ENCODE measurements at places on chromosomes 12 and 14.

- DNase-seq = no peak
These were observed 26.1 kb upstream of the OR10P1 start for GRCh38 chr12:55610598-55610997.

DNA sequence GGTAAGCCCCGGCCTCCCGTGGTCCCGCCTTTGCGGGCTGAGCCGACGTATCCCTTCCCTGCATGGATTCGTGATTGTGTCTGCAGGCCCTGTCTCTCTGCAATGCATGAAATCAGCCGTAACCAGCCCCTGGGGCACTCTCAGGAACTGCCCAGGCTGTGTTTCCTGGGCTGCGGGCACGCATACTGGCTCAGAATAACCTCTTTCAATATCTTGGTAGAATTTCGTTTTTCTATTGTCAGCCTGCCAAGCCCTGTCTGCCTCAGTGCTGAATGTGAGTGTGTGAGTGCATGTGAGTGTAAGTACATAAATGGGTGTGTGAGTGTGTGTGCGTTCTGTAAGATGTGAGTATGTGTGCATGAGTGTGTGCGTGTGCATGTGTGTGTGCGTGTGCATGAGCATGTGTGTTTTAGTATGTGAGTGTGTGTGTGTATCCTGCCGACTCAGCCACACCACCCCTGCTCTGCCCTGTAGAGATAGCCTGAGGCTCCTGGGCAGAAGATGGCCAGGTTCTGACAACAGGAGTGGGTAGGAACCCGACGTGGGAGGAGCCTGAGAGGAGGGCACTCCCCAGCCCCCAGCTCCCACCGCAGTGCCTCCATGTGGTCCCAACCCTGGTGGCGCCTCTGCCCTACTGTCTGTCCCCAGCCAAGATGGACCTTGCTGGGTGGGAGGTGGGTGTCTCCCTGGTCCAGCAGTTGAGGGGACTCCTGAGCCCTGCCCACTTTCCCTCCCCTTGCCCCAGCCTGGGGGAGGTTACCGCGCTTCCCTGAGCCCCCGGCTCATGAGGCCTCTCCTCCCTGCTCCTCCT is 268.8 kb downstream of the ADGRD1 start:
- DNase-seq = no peak

DNA sequence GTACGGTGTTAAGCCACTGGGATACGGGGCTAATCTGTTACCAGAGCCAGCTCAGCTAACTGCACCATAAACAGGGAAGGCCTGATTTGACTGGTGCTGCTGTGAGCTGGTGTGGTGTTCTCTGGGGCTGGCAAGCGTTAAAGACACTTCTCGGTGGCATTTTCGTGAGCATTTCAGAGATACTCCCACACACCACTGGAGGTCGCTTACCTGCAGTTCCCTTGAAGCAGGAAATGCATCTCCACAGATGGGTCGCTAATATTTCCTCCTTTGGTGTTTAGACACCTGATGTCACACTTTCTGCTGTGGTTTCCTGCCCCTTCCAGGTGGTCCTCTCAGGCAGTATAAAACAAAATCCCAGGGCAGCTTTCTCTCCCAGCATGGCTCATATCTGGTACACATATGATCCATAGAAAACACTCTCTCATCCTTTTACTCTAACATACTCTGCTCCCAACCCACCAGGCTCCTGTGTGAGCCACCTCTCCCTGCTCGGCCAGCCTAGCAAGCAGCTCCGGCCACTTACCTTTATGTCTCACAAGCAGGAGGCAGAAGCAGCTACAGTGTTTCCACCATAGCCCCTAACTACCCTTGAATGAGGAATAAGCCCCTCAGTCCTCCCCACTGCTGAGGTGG is 129.9 kb upstream of the GRIN2B start:
- no peak for DNase-seq

- no peak for DNase-seq
These were observed 17.2 kb upstream of the NRXN3 start for GRCh38 chr14:78153064-78153341.

DNA sequence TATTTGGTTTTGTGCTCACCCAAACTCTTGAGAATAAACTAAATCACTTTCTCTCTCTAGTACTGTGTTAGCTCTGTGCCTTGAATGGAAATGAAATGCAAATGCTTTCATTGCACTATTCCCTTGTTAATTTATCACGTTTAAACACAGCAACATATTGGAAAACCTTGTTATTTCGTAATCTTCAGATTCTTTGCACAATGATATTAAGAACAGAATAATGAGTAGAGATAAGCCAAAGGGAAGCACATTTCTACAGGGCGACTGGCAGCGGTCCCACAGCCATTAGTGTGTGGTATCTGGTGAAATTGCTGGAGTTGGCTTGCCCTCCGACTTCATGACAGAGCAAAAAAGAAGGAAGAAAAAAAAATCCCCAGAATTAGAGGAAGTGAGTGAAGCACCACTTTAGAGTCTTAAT is 166.1 kb upstream of the E2F7 start:
- no peak for DNase-seq

DNA sequence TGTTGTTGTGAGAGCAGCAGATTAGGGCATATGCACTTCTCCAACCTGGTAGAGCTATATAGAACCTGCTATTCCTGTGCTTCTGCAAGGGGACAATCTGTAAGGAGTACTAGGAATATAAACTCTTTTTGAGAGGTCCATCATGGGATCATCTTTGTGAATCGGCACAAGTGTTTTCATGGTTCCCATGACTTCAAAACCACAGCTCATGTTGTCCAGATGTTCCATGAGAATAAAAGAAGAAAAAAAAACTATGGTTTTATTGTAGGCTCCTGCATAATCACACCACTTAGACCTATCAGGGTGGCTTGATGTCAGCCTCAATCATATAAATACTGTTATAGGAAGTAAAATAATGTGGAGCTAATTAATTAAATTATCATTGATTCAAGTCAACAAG is 311.4 kb upstream of the ATP2B1 start:
- DNase-seq = no peak

DNA sequence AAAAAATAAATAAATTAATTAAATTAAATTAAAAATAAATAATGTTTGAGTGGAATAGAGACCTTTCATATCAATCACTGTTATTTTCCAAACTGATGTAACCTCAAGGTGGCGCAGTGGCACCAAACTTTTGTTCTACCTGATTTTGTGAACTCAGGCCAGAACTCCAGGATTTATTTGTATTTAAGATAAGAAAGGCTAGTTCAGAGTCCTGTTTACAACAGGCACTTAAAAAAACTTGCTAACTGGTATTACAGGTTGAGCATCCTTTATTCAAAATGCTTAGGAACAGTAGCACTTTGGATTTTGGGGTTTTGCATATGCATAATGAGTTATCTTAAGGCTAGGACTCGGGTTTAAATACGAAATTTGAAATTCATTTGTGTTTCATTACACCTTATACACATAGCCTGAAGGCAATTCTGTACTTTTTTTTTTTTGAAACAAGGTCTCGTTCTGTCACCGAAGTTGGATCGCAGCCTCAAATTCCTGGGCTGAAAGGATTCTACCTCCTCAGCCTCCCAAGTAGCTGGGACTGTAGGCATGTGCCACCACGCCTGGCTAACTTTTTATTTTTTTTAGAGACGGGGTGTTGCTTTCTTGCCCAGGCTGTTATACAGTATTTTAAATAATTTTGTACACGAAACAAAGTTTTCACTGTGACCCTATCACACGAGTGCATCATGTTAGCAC is 32.4 kb downstream of the YY1 start:
- no peak for DNase-seq

DNA sequence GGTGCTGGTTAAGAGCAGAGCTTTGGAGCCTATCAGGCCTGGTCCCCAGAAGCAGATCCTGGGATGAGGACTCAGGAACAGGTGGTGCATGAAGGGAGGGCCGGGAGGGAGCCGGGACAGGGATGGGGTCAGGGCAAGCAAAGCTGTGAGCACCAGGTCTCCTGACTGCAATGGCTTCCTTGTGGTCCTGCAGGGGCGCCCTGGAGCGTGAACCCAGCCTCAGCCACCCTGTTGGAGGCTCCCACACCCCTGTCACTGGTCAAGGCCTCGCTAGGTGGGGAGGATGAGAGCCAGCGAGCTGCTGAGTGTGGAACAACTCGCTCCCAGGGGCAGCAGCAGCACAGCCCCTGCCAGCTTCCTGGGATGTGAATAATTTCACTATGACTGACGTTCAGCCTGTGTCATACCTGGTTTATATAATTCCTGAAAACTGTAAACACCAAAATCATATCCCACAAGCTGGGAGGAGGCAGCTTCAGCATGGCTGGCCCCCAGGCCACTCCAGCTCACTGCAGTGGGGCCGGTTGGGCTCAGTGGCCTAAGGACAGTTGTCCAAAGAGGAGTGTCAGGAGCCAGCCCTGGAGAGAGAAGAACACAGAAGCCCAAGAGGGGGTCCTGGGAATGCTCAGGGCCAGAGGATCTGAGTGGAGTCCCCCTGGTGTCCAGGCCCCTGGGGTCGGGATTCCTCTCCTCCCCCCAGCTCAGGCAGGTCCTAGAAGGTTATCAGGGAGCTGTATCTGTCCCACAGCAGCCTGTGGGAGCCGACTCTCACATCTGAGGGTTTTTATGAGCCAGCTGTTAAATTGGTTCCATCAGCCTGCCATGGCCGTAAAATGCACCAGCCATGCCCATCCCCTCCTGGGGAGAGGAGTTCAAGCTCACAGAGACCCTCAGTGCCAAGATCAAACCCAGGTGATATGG is 272.9 kb downstream of the ADGRD1 start:
- no peak for DNase-seq

DNA sequence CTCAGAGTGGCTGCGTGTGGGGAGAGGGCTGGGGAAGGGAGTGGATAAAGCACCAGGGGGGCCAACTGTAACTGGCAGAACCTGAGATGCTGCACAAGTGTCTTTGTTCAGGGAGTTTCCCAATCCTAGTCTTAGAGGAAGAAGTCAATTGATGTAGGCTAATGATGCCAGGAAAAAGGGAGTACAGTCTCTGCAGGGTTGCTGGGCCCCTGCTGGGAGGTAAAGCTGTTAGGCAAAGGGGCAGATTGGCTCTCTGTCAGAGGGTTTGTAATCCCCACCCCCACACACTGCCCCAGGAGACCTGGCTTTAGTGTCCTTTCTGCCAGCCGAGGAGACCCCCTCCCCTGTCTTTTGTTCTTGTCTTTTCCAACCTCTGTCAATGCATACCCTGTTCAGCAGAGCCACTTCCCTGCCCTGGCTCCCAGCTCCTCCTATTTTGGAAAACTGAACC is 178.4 kb downstream of the KCNA5 start:
- no peak for DNase-seq

- no peak for DNase-seq
These were observed 999.3 kb downstream of the VRK1 start for GRCh38 chr14:97796511-97796910.
